ENCODE measurements at places on chromosomes 12 and 14.

DNA sequence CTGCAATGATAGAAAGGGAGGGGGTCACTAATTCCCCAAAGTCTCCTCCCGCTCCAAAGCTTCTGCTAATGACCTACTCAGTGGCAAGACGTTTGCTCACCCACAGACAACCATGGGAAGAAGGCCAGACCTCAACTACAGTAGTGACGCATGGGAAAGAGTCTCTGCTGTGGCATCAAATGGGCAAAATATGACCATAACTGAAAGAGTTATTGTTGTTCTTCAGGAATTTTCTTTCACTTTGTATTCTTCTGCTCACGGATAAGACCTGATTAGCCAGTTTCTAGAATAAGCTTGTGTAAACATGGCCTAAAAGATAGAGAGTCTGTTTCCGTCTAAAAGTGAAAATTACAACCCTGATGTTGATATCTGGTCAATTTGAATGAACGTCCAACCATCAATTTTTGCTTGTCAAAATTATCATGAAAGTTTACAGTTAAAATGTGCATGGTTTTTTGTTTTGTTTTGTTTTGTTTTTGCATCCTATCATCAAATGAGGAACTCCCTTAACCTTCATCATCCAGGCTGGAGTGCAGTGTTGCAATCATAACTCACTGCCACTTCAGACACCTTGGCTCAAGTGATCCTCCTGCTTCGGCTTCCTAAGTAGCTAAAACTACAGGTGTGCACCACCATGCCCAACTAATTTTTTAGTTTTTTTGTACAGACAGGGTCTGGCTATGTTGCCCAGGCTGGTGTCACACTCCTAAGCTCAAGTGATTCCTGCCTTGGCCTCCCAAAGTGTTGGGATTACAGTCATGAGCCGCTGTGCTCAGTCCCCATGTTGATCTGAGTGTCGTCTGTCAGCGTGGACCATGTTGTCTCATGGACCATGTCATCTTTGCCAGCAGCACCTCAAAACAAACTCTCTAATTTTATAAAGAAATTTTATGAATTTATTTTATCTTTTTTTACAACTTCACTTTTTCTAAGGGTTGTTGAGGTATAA is 7.0 kb downstream of the KRT6B start:
- no peak for DNase-seq

DNA sequence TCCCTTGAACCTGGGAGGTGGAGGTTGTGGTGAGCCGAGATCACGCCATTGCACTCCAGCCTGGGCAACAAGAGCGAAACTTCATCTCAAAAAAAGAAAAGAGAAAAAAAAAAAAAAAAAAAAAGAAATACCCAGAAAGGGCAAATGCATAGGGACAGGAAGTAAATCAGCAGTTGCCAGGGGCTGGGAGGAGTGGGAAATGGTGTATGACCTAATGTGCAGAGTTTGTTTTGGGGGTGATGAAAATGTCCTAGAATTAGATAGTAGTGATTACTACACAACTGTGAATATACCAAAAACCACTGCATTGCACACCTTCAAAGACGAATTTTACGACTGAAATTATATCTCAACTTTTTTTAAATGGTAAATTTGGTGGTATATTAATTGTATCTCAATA is 20.4 kb downstream of the DUSP16 start:
- DNase-seq: no peak

DNA sequence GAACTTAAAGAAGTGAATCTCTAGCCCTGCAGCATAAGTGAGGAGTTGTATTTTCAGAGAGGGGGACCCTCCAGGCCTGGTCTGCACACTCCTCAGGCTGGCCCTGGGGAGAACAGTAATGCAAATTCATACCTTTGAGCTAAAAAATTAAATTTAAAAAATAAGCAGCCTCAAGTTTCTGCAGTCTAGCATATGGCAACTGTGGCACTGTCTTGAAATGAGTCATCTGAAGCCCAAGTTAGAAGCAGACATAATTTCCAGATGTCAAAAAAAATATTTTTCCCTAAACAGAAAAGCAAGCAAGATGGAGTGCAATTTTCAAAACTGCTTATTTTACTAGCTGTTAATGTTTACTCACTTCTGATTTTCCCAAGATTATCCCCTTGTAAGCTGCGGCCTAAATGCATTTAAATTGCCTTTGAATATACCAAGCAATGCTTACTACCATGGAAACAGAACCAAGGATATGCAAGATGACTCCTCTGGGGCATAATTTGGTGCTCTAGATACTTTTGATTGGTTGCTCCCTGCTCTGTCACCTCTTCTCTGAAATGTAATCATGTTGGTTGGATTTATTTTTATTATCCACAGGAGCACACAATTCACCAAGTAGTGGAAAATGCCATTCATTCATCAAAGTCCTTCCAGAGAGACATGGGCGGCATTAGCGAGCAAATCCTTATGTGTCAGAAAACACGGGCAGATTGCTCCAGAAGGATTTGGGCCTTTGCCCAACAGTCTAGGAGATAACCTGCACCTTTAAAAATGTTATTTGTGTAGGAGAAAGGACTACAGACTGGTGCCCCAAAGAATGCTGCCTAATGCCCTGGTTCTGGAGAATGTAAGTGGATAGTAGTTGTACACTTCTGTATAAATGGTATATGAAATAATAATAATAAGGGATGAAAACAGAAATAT is 25.0 kb upstream of the DHRS7 start:
- no peak for DNase-seq

DNA sequence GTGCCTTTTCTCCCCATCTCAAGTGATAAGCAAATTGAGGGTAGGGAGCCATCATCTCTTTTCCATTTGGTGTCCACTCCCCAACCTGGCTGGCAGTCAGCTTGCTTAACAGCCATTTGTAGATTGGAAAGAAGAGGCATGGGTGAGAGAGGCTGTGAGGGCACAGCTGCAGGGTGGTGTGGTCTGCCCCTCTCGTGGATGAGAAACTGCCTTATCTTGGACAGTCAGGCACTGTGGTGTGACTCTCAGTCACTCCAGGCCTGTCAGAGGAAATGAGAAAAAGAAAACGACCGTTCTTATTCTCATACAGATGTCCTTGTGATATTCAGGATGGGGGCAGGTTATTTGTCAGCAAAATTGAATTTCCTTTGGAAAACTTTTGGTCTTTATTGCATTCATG is 65.1 kb upstream of the SRSF5 start:
- no peak for DNase-seq

DNA sequence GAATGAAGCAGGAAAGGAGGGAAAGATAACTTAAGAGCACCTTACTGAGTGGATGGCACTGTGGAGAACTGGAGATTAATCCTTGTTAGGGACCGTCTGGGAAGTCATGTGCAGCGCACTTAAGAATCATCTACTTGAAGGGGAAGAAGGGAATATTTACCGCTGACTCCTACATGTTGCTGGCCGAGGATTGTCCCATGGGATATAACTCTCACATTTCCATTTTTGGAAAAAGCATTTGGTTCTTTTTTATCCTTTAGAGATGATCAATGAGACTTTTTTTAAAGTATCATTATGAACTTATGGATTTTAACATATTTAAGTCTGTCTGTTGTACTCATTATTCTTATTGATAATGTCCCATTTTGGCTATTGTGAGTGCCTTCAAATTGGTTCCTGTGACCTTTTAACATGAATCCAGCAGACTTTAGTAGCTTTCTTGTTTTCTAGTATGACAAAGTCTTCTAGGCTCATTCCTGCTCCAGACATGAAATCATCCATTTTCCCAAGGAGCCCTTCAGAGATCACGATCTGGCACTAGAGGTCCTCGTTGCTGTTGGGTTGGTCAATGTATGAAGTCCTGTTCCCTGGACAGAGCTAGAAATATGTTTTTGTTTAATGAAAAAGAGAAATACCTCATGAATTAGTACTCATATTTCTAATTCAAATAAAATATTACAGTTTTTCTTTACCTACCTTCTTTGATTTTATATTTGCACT is 20.2 kb upstream of the FAM234B start:
- no peak for DNase-seq

GRCh38 chr12:71440763-71441748 is 1.5 kb downstream of the LGR5 start:
- no peak for DNase-seq

- DNase-seq: no peak
These were observed 551.7 kb downstream of the NRXN3 start for GRCh38 chr14:78721756-78722480.

GRCh38 chr12:39722504-39722903 is 102.9 kb upstream of the ABCD2 start:
- no peak for DNase-seq

GRCh38 chr12:41344776-41345470 is 156.8 kb downstream of the PDZRN4 start:
- no peak for DNase-seq

- DNase-seq: no peak
These were observed 427.9 kb upstream of the DCN start for GRCh38 chr12:91610561-91610960.

DNA sequence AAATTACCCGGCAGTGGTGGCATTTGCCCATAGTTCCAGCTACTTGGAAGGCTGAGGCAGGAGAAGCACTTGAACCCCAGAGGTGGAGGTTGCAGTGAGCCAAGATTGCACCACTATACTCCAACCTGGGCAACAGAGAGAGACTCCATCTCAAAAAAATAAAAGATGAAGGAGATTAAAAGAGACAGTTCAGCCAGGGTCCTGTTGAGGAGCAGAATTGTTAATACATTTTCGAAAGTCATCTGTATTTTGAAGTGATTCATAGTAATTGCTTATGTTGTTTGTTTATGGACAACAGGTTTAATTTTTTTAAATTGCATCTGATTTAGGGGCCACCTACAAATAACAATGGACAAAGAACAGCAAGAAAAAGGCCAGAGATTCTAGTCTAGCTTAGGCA is 112.9 kb downstream of the DIP2B start:
- DNase-seq: no peak
